ENCODE measurements at places on chromosomes 7 and 10.

- no peak for DNase-seq
Measured at GRCh38 chr10:1643908-1644179, 93.5 kb downstream of the ADARB2 start.

DNA sequence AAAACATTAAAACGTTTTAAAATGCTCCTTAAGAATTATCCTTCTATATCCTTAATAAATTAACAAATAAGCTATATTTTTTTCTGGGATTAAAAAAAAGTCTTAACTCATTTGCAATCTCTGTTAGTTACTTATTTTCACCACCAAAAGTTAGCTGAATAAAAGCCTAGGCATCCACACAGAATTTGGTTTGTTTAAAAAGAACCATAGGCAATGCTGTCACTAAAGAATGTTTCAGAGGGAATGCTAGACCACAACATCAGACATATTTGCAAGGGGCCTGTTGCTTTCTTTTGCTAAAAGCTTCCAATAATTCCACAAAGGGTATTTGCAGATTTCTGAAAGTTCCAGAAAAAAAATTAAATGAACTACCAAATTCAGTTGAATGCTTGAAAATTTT lies 244.2 kb downstream of the POU6F2 start:
- DNase-seq: no peak

DNA sequence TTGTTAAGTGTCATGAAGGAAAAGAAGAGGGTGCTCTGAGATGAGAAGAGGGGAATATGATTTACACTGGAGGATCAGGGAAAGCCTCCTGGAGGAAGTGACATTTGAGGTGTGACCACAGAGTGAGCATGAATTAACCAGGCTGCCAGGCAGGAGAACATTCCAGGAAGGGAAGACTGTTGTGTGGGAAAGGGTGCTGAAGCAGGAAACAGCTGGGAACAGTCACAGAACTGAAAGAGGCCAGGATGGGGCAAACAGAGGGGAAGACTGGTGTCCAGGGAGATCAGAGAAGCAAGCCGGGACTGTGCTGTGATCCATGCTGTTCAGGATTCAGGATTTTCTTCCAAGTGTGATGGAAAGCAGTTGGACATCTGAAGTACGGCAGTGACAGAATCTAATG lies 14.9 kb downstream of the HIPK2 start:
- DNase-seq: peak; percentile 92

GRCh38 chr7:152341039-152341913 lies 94.5 kb downstream of the KMT2C start:
- peak; percentile 82 for DNase-seq

GRCh38 chr7:140888087-140888486 lies 36.6 kb downstream of the BRAF start:
- DNase-seq: no peak

DNA sequence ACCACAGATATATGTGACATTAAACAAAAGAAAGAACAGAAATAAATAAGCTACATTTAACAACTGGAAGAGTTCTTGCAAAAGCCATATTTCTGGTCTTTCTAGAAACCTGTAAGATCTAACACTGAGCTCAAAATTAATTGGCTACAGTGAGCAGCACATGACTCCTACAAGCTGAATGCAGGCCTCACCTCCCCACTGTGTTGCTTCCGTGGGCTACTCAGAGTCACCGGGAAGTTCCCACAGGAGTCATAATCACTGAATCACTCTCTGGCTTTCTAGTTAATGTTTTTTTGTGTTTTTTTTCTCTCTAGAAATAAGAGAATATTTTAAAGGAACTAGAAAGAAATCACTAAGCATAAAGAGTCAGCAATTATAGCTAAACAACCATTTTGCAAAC lies 10.2 kb upstream of the MRPS24 start:
- peak; percentile 84 for DNase-seq

DNA sequence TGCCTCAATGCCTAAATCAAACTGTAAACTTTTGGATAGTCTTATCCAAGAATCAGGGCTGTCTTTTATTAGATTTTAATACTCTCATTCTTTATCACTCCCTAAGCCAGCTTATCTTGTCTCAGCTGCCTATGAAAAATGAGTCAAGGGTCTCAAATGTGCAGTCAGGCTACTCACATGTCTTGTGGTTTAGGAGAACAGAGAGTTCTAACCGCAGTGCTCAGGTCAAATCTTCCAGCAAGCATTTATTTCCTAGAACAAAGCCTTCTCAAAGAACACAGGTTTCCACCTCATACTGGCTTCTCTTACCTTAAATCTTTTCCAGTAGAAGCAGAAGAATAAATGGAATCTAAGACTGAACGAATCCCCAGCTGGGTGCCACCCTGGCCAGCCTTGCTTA lies 23.5 kb downstream of the HTR5A start:
- DNase-seq: no peak

GRCh38 chr7:84302949-84303348 lies 108.4 kb upstream of the SEMA3A start:
- DNase-seq: no peak

GRCh38 chr7:45129181-45129800 lies 17.8 kb upstream of the TBRG4 start:
- DNase-seq: no peak

DNA sequence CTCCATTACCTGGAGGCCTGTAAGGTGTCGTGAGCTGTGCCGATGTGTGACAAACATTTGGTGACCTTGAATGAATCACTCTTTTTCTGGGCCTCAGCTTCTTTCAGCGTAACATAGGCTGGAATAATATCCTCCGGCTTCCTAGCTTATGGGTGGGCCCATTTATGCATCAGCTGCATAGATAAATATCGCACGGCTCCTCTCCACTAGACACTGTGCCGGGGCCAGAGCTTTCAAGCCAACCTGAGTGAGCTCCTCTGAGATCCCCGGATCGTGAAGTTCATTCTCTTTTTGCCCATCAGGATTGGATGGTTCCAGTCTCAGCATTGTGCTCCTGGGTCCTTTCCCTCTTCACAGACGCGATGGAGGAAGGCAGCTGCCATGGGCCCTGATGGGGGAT lies 574.3 kb upstream of the FOXK1 start:
- DNase-seq: no peak

DNA sequence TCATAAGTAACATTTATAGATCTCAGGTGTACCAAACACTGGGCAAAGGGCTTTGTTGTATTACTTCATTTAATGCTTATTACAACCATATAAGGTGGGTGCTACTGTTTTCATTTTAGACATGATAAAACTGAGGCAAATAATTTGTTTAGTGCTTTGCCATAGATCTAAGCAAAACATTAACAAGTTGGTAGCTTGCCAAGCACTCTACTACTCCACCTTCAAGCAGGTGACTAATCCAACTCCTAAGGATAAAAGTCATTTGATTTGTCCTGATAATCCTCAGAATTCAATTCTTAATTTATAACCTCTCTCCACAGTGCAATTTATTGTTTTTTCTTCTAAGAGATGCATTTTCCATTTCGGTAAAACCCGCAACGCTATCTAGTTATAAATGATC lies 646.4 kb downstream of the GRM8 start:
- no peak for DNase-seq

GRCh38 chr7:28410628-28411531 lies 1.4 kb upstream of the CREB5 start:
- peak; percentile 48 for DNase-seq
